GOT3 (cell line): ENCODE measurements at places on chromosomes 16 and 17.

- DNase-seq, result no peak
Measured at GRCh38 chr16:1079786-1080525, 7.4 kb downstream of the SSTR5 start.

- DNase-seq, result no peak
Measured at GRCh38 chr16:9755081-9755480, 427.1 kb downstream of the GRIN2A start.

GRCh38 chr16:82636485-82636884, 9.7 kb downstream of the CDH13 start:
- no peak for DNase-seq

GRCh38 chr17:7574176-7574953, 5.1 kb upstream of the CD68 start:
- DNase-seq, result no peak

DNA sequence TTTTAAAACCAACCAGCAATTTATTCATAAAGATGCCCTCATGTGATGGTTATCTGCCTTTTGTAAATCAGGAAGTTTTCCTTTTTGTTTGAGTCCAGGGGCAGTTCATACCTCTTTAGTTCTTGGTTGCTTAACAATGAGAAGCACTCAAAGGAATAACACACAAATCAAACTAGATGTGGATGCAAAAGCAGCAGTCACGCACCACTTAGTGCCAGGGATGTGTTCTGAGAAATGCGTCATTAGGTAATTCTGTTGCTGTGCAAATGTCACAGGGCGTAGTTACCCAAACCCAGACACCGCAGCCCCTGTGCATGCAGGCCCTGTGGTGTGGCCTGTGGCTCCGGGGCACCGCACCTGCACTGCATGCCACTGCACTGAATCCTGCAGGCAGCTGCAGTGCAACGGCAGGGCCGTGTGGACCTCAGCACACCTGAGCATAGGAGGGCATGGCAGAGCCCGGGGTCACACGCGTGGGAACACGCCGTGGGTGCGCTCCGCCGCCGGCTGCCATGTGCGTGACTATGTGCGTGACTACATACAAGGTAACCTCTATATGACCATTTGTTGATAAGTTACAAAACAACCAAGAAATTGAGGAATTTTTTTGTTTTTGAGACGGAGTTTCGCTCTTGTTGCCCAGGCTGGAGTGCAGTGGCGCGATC, 39.6 kb downstream of the PKD1 start:
- DNase-seq, result no peak

DNA sequence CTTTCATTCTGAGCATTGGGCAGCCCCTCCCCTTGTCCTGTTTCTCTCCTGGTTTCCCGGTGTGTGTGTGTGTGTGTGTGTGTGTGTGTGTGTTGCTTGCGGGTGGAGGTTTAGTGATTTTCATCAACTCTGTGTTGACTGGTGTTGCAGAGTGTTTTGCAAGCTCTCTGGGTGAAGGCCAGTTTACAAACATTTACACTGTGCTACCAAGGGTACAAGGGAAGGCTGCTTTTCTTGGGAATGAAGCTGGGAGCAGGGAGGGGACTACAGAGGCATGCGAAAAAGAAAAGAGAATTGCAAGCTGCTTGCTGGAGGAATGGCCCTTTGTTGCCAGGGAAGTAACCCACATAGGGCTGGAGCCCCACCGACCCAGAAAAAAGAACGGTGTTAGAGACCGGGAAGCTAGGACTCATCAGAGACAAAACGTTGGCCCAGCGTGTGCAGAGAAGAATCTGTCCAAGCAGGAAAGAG, 29.6 kb downstream of the HS3ST3B1 start:
- DNase-seq, result no peak

DNA sequence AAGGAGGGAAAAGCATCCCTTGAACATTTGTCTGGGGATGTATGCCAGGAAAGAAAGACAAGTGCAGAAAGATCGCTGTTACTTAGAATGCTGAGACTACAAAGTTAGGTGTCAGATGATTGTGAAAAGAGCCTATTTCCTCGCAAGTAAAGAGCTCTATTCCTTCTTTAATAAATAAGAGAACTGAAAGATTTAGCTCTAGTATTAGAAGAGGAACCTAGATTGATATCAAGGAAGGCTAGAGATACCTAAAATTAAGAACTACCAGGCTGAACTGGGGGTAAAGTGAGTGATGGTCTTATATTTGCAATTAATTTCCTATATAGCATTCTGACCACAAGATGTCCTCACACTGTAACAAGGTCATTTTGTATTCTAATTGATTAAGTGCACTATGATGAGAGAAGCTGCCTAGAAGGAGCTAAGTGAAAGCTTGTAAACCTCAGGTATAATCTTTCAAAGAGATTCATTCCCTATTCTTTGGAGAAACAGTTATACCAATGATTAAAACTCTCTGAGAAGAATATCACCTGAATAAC, 62.3 kb downstream of the SSH2 start:
- no peak for DNase-seq
